Epithelial cell of proximal tubule (primary cell): ENCODE measurements at places on chromosomes 4 and X. TPM values are rescaled to one million over a fixed set of nuclear protein-coding genes. Genes with fewer than 3 reads are reported as not detected.
A peak's percentile ranks its signal among the peaks of the same experiment; 100 is the strongest.

CXCR3 gene
- total RNA-seq: not detected in 2 replicates

SH3RF1 gene
- 20.6 and 25.8 TPM in 2 replicates for total RNA-seq

KCNIP4 gene
- total RNA-seq: 0.17 and 0.80 TPM in 2 replicates

SPIN2A gene
- 0.14 TPM in 1 of 2 replicates, not detected in the other for total RNA-seq

PCDH19 gene
- 0.22 and 0.52 TPM in 2 replicates for total RNA-seq

APLN gene
- 0.36 and 1.8 TPM in 2 replicates for total RNA-seq

MAGEB1 gene
- not detected in 2 replicates for total RNA-seq

MAGEB10 gene
- total RNA-seq: not detected in 2 replicates

MGARP gene
- 0.14 and 1.5 TPM in 2 replicates for total RNA-seq

ZNF630 gene
- total RNA-seq: 1.5 and 3.1 TPM in 2 replicates

ZNF827 gene
- total RNA-seq: 14.1 and 17.4 TPM in 2 replicates

HPGD gene
- total RNA-seq: 2.8 and 3.8 TPM in 2 replicates

DNA sequence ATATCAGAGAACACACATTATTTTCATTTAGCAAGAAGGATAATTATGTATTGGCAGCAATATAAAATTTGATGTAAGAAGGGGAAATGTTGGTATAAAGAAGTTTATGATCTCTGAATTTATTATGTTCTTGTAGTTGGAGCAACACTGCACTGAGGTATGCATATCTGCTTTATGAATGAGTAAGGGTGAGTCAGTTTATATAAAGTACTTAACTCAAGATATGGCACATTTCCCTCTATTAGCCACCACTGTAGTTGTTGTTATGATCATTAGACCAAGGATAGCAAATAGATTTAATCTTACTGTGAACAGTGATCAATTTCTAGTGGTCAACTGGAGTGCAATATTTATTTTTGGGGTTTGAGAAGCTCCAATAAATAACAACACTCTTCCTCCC lies 66.6 kb downstream of the SNX25 start:
- no peak for DNase-seq

DNA sequence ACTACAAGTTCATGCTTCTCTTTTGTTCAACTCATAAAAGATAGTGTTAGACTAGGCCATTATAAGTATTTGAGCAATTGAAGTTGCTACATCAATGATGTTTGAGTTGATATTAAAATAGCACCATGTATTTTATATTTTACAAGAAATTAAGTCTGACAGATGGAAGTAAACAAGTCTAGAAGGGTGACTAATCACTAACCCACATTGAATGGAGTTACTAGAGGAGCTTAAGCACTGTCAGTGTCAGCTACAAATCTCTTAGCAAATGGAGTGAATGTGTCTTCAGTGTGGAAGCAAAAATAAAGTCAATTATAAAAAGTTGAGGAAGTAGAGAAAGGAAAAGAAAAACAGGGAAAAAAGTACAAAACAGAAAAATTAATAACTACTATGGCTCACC lies 592.5 kb downstream of the PCDH18 start:
- no peak for DNase-seq

DNA sequence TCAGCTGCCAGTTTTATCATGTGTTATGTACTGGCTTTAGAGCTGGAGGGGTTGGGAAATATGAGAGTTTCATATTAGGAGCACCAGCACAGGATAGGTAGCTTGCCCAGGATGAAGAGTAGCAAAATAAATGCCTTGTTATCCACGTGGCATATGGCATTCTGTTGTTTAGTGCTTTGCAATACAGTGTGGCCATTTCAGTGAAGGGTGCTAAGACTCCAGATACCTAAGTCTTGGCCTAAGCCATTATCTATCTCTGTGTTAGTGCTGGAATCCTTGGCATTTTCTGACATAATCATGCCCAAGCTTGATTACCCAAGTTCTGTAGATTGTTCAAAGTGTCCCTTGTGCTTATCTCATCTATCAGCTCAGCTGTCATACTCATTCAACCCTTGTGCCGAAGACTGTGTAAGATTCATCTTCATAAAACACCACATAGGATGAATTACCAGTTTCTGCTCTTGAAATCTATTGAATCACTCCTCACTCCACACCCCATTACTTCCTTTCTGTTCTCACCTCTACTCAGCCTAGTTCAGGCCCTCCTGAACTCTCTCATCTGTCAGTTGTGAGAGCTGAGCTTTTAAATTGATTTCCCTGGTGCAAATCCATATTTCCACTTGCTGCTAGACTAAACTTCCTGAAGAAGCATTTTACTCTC lies 73.5 kb downstream of the CLCN5 start:
- no peak for DNase-seq

DNA sequence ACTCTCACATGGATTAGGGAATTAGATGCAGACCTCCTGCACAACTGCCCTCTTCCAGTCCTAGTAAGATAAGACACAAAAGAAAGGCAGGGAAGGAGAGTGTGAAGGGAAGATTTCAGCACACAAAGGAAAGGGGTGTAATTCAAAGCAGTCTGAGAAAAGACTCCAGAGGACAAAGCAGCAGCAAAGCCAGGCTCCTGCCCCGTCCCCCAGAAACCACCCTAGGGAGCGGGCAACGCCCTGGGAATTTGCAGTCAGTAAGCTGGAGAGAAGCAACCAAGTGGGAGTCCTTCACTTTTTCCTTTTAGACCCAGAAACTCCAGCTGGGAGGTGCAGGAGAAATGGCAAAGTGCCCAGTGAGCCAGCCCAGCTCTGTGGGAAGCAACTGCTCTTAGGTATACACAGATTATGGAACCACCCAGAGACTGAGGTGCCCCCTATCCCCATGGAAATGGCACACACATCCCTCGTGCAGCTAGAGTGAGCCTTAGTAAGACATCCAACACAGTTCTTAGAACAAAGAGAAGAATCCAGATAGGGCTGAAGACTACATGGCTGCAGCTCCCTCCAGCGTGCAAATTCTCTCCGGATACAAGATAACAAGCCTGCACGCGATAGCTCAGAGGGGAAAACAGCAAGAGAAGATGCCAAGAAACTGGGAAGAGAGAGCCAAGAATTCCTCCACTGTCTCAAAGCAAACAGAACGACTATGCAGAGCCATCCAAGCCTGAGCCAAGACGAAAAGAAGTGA lies 26.5 kb upstream of the IRAK1 start:
- DNase-seq: no peak

- DNase-seq: no peak
These were observed 37.2 kb downstream of the TBC1D9 start for GRCh38 chr4:140719022-140719421.

DNA sequence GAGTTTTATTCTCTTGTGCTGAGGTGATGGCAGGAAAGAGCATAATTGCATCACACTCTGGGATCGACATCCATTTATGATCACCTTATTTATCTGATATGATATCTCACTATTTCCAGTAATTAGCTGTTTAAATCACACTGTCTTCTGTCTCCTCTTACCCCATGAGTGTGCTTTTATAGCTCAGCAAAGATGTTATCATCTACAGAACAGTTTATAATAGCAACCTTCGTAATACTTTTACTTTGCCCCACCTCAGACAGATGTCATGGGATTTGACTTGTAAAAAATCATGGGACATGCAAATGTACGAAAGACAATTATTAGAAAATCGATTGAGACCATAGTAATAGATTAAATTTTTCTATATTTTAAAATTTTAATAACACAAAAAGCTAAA lies 1122.3 kb upstream of the PCDH10 start:
- no peak for DNase-seq

- DNase-seq: peak; percentile 75
These were observed 1.3 kb downstream of the AFF1 start for GRCh38 chr4:86935853-86936733.

GRCh38 chr4:145824463-145824862 lies 114.2 kb downstream of the ZNF827 start:
- no peak for DNase-seq

GRCh38 chrX:141941234-141941633 lies 37.5 kb downstream of the MAGEC1 start:
- no peak for DNase-seq

- DNase-seq: no peak
These were observed 20.6 kb downstream of the LYAR start for GRCh38 chr4:4269331-4269731.

DNA sequence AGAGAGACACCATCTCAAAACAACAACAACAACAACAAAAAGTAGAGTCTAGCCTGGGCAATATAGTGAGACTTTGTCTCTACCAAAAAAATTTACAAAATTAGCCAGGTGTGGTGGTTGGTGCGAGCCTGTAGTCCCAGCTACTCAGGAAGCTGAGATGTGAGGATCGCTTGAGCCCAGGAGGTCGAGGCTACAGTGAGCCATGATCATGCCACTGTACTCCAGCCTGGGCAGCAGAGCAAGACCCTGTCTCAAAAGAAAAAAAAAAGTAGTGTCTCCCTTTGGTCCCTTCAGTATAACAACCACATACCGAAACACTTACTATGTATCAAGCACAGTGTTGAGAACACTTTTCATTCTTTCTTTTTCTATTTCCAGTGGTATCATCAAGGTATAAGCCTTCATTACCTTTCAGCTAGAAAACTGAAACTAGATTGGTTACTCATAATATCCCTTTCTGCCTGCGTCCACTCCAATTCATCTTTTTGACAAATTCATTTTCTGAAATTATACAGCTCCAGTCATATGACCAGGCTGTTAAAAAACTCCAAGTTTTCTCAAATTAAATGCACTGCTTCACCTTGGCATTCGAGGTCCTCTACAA lies 54.1 kb downstream of the RPS6KA3 start:
- DNase-seq: no peak

DNA sequence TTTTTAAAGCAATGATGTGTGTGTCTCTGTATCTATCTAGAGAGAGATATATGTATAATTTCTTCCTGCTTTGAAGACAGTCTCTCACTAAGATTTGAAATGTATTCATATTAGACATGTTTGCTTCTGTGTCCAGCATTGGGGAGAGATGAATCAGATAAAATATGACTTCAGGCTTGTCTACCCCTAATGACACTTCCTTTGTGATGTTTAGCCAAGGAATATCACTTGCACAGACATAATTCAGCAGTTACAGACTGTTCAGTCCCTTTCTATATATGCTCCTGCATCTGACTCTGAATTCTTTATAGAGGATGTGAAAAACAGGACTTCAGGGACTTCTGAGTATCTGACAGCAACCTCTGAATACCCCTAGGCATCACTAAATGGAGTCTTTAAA lies 158.4 kb downstream of the DCLK2 start:
- DNase-seq: no peak

DNA sequence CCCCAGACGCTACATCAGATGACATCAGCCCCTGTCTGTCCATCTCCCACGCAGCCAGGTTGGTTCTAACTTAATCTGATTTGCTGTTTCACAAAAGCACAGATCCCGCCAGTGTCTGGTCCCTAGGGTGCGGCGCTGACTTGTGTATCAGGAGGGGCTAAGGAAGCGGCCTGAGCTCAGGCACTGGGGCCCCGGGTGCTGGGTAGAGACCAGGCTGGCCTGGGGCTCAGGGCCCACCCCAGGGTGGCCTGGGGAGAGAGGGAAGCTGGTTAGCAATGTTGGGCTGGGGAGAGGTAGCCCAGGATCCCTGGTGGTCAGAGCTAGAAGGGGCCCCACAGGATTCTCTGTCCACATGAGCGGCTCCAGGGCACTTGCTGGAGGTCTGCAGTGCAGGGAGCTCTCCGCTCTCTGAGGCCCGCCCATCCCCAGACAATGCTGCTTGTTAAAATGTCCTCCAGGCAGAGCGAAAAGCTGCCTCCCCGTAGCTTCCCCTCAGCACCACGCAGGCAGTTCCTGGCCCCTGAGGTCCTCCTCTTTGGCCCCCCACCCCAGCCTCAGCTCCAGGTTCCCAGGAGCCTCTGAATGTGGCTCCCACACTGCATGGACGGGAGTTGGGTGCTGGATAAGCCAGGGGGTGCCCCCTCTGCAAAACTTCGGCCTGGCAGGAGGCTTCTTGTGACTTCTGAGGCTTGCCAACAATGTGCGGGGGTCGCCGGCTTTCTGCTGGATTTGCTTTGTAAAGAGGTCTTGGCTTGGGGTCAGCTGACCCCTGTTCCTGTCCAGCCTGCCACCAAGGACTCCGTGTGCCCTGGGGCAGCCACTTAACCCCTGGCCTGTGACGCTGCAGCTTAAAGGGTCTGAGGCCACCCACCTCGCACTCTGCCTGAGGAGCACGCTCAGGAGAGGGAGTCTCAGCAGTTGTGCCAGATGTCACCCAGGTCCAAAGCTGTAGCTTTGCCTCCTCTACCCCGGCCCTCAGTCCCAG lies 112.9 kb downstream of the CPZ start:
- no peak for DNase-seq

GRCh38 chr4:2647403-2648158 lies 108.6 kb downstream of the TNIP2 start:
- no peak for DNase-seq

DNA sequence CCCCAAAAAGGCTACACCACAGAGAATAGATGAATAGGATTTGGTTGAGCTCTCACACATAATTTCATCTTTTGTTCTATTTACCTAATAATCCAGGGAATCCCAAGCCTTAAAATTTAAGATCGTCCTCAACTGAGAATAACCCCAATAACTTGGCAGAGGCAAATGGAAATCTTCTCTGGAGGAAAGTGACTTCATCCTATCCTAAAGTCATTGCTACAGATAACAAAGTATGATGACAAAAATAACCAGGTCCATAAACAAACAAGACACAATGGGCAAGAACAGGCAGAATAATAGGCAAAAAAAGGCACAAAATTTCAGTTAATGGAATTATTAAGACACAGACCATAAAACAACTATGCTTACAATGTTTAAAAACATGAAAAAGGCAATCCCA lies 177.3 kb upstream of the STK26 start:
- no peak for DNase-seq

DNA sequence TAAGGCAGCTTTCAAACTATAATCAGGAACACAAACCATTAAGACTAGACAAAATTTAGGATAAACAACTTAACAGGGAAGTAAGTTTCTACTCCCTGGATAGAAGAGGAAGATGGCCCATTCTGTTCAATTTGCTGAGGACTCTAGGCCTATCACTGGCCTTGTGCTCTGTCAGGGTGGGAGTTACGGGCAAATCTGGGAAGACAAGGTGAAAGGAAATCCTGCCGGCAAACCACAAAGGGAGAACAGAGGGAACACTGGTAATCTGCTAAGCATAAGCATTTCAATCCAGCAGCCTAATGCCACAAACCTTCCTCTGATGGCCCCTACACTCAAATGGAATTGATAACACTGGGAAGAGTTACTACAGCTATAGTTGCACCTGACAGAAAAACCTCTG lies 8.3 kb downstream of the GPR82 start:
- DNase-seq: no peak

GRCh38 chr4:153122855-153123254 lies 81.4 kb upstream of the TRIM2 start:
- DNase-seq: no peak

DNA sequence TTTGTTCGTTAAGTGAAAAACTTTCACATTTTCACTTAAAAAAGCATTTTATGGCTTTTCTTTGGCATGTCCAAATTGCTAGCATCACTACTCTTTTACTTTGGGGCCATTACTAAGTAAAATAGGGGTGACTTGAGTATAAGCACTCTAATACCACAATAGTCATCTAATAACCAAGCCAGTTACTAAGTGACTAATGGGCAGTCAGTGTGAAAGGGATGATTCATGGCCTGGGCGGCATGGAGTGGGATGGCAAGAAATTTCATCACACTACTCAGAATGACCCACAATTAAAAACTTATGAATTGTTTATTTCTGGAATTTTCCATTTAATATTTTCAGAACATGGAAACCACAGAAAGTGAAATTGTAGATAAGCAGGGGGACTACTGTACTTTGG lies 60.9 kb downstream of the BMP15 start:
- peak; percentile 43 for DNase-seq

- DNase-seq: no peak
These were observed 13.6 kb upstream of the HELT start for GRCh38 chr4:185004562-185005218.
